Thoracic aorta (tissue), 2 donors: ENCODE measurements at places on chromosomes 5 and 9. TPM values are rescaled to one million over a fixed set of nuclear protein-coding genes. Genes with fewer than 3 reads are reported as not detected.

Gene PTGER4
- total RNA-seq, result 45.9 TPM

- no peak for DNase-seq
- H3K4me1 ChIP-seq, result no peaks in the 10 kb centered on the region
- peaks cover 18% of the 10 kb centered on the region for H3K36me3 ChIP-seq
- no peak overlapping the region for H3K27ac ChIP-seq
- no peak overlapping the region for H3K4me3 ChIP-seq
Measured at GRCh38 chr5:112799661-112800060, 61.4 kb upstream of the SRP19 start.

Gene ZNF483
- total RNA-seq, result 9.7 TPM

GRCh38 chr5:63101870-63102269, 523.3 kb downstream of the LRRC70 start:
- no peak for DNase-seq
- H3K36me3 ChIP-seq, result no peaks in the 10 kb centered on the region
- no peak overlapping the region for H3K27ac ChIP-seq

Gene CNTNAP3B
- 30.2 TPM for total RNA-seq

Gene ADGRD2
- total RNA-seq, result not detected

Gene VAV2
- total RNA-seq, result 11.5 TPM

DNA sequence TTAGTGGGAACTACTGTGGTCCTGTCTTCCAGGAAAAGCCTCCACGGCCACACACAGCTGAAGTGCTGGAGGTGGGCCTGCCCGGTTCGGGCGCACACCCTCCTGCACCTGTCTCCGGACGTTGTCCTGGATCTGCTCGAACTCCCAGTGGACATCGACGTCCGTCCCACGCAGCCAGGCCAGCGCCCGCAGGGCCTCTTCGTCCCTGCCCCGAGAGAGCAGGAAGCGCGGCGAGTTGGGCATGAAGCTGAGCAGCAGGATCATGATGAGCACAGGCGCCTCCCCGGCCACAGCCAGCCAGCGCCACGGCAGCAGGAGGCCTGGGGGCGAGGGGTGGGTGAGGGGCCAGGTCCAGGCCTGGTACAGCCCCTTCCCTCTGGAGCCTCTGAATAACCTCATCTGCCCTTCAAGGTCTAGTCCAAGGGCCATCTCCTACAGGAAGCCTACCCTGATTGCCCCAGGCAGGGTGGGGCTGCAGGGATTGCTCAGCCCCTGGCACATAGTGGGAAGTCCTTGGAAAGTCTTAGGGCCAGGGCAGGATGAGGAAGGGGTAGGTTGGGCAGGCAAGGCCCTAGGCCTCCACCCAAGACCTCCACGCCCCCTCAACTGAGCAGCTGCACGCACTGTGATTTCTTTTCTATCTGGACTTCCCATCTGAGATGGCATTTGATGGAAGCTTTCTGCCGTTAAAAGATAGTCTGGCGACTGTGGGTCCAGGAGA, 3.4 kb downstream of the SLC2A6 start:
- peaks cover 4% of the 10 kb centered on the region for H3K4me1 ChIP-seq
- no peak overlapping the region for H3K27ac ChIP-seq
- no peak for DNase-seq
- no peaks in the 10 kb centered on the region for H3K36me3 ChIP-seq

GRCh38 chr5:50564079-50564478, 102.4 kb upstream of the PARP8 start:
- H3K27ac ChIP-seq, result no peak overlapping the region
- H3K27me3 ChIP-seq, result no peaks in the 10 kb centered on the region
- no peak overlapping the region for H3K4me3 ChIP-seq
- H3K4me1 ChIP-seq, result no peaks in the 10 kb centered on the region
- DNase-seq, result no peak

- no peaks in the 10 kb centered on the region for H3K36me3 ChIP-seq
- no peaks in the 10 kb centered on the region for H3K4me1 ChIP-seq
- no peak overlapping the region for H3K4me3 ChIP-seq
- DNase-seq, result no peak
- H3K27me3 ChIP-seq, result no peaks in the 10 kb centered on the region
- no peak overlapping the region for H3K27ac ChIP-seq
Measured at GRCh38 chr5:155631116-155631515, 617.6 kb downstream of the KIF4B start.

GRCh38 chr9:119043996-119044395, 325.2 kb downstream of the BRINP1 start:
- DNase-seq, result no peak
- no peaks in the 10 kb centered on the region for H3K4me1 ChIP-seq
- H3K27me3 ChIP-seq, result no peaks in the 10 kb centered on the region

GRCh38 chr5:160317434-160317833, 5.1 kb upstream of the CCNJL start:
- no peaks in the 10 kb centered on the region for H3K27me3 ChIP-seq
- no peak for DNase-seq
- no peak overlapping the region for H3K27ac ChIP-seq
- H3K4me1 ChIP-seq, result peaks cover 5% of the 10 kb centered on the region

- H3K27me3 ChIP-seq, result no peaks in the 10 kb centered on the region
- no peak for DNase-seq
- H3K36me3 ChIP-seq, result no peaks in the 10 kb centered on the region
- no peaks in the 10 kb centered on the region for H3K4me1 ChIP-seq
Measured at GRCh38 chr9:138045541-138046490, 168.2 kb downstream of the CACNA1B start.

- no peak for DNase-seq
- H3K36me3 ChIP-seq, result no peaks in the 10 kb centered on the region
- H3K27ac ChIP-seq, result no peak overlapping the region
Measured at GRCh38 chr9:137071282-137071681, 925 bp upstream of the SAPCD2 start.

Gene ANKRD34B
- not detected for total RNA-seq

Gene GCNT4
- total RNA-seq, result 3.5 TPM
